Activated naive CD8-positive, alpha-beta T cell treated with anti-CD3 and anti-CD28 coated beads, Interleukin-2, amount 10 ng/mL, durations not matched to agents 7 days and 5 days (primary cell): ENCODE measurements at places on chromosomes 7 and 10. TPM values are rescaled to one million over a fixed set of nuclear protein-coding genes. Genes with fewer than 3 reads are reported as not detected.

DNA sequence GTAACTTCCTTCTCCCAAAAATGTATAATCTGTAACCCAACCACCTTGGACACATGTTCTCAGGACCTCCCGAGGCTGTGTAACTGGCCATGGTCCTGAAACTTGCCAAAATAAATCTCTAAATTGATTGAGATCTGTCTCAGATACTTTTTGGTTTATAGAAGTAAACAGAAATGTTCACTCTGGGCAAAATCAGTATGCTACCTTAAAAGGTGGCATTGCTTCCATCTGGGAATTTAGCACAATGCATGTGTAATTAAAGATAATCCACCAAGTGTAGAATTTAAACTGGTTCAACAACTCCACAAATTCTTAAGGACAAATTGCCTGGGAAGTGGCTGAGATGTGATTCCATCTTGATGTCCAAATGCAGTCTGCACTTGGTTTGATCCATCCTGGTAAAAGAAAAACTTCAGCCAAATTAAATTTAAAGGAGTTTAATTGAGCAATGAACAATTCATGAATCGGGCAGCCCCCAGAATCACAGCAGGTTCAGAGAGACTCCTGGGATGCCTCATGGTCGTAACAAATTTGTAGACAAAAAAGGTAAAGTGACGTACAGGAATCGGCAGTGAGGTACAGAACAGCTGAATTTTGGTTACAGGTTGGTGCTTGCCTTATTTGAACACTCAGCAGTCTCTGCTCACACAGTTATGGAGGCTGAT lies 102.6 kb upstream of the PFKP start:
- H3K36me3 ChIP-seq = no peaks in the 10 kb centered on the region
- H3K4me3 ChIP-seq = no peak overlapping the region
- no peak overlapping the region for H3K27ac ChIP-seq
- no peaks in the 10 kb centered on the region for H3K27me3 ChIP-seq
- DNase-seq = no peak

- H3K4me1 ChIP-seq = no peaks in the 10 kb centered on the region
- no peaks in the 10 kb centered on the region for H3K27me3 ChIP-seq
- DNase-seq = no peak
- H3K4me3 ChIP-seq = no peak overlapping the region
- no peaks in the 10 kb centered on the region for H3K36me3 ChIP-seq
Observed at GRCh38 chr10:131238669-131239280, 72.7 kb downstream of the TCERG1L start.

DNA sequence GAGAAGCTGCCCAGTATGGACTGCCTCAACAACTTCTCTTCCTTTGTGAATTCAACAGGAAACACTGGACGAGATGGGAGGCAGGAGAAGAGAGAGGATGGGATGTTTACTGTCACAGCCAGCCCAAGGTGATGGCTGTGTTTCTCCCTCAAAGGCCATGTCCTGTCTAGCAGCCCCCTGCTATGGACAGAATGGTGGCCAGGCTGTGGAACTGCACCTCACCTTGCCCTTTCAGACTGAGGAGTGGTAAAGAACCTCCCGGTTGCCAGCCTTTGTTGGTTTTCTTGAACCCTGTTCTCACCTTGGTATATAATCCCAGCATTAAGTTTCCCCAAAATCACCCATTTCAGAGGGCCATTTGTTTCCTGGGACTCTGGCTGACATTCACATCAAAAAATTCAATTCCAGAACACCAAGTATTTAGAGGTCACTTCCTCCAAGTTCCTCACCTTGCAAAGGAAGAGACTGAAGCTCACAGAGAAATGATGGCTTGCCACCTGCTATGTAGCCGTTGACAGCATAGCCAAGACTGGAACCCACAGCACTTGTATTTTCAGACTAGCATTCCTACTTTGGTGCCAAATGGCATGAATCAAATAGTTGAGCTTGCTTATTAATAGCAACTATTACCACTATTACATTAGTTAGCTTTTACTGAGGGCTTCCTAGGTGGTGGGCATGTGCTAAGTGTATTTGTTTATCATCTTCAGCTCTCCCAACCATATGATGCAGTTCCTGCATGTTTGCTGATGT lies 224.0 kb upstream of the GRB10 start:
- H3K27me3 ChIP-seq = no peaks in the 10 kb centered on the region
- H3K36me3 ChIP-seq = no peaks in the 10 kb centered on the region
- no peak overlapping the region for H3K4me3 ChIP-seq
- H3K4me1 ChIP-seq = no peaks in the 10 kb centered on the region
- no peak overlapping the region for H3K27ac ChIP-seq

DNA sequence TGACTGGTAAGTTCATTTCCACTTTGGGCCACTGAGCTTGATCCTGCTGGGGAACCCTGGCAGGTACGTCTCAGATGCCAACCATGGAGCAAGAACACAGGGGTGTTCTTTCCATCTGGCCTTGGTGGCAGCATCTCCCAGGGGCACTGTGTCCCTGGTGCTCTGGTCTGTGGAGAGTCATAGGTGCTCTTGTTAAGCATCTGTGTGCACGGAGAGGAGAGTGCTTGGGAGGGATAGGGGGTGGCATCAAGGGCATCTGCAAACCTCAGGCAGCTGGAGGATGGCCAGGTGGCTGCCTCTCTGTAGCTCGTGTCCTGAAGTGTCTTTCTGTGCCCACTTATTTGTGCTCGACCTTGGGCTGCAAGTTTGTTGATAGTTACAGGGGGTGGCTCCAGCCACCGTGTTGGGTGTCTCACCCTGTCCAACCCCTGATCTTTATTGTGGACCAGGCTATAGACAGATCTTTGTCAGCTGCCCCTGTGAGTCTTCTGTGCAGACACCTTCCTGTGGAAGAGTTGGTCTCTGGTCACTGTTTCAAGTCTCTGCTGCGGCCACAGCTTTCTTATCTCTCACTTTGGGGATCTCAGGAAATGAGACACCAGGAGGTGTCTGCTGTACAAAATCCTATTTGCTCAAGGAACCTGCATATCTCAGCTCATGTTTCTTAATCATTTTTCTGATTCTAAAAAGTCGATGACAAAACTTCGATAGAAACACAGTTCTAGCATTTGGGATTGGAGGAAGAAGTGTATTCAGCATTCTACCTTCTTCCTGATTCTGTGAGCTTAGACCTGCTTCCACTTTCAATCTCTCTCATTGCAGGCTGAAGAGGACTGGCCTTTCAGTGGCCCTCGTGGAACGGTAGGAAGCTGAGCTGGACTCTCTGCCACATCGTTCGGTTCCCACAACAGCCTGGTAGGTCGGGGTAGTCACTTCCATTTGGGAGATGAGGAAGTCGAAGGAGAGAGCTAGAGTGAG lies 17.2 kb upstream of the GIMAP8 start:
- H3K4me1 ChIP-seq = peaks cover 41% of the 10 kb centered on the region
- peak overlapping the region; percentile 88 for H3K27ac ChIP-seq
- H3K36me3 ChIP-seq = peaks cover 11% of the 10 kb centered on the region
- DNase-seq = no peak

GRCh38 chr10:77301305-77301730 lies 336.3 kb downstream of the KCNMA1 start:
- no peak for DNase-seq
- peaks cover 4% of the 10 kb centered on the region for H3K36me3 ChIP-seq
- H3K27ac ChIP-seq = no peak overlapping the region
- H3K4me3 ChIP-seq = no peak overlapping the region

DNA sequence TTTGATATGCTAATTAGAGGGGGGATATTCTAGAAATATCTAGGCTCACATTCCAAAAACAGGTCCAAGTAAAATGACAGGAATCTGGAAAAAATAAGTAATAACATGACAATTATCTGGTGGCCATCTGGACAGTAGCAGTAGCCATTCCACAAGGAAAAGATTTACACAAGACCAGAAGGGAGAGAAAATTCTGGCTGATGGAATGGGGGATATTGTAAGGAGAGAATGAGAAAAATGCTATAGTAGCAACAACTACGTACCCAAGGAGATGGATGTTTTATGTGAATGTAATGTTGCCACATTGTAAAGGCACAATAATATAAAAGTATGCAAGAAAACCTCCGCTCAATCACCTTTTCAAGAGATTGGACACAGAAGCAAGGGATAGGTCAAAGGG lies 5.4 kb downstream of the MYOF start:
- no peaks in the 10 kb centered on the region for H3K36me3 ChIP-seq
- H3K27ac ChIP-seq = no peak overlapping the region
- H3K4me1 ChIP-seq = peaks cover 5% of the 10 kb centered on the region
- no peak for DNase-seq
- H3K4me3 ChIP-seq = no peak overlapping the region
- peaks cover 9% of the 10 kb centered on the region for H3K27me3 ChIP-seq

DNA sequence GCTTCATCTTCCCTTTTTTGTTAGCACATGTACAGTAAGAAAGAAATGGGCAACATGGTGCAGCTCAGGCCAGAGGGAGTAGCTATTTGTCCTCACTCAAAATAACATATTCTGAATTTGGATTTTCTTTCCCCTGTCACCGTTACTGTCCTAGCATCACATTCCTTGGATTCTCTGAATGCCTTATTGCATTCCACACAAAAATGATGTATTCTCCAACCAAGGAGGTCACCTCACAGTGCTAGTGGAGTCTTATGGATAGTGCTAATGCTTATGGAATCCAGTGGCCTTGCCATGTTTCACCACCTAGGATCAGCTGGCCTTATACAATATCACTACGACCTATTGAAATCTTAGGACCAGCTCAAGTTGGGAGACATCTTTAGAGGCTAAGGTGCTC lies 7.2 kb downstream of the PRSS58 start:
- H3K27ac ChIP-seq = no peak overlapping the region
- no peaks in the 10 kb centered on the region for H3K36me3 ChIP-seq
- H3K4me1 ChIP-seq = no peaks in the 10 kb centered on the region
- no peak overlapping the region for H3K4me3 ChIP-seq

- H3K4me1 ChIP-seq = no peaks in the 10 kb centered on the region
- peaks cover 5% of the 10 kb centered on the region for H3K36me3 ChIP-seq
- DNase-seq = peak; percentile 77
- no peak overlapping the region for H3K4me3 ChIP-seq
- no peaks in the 10 kb centered on the region for H3K27me3 ChIP-seq
Observed at GRCh38 chr7:774161-775109, 47.4 kb upstream of the PRKAR1B start.

- H3K27me3 ChIP-seq = no peaks in the 10 kb centered on the region
- no peak overlapping the region for H3K27ac ChIP-seq
- H3K4me3 ChIP-seq = no peak overlapping the region
Observed at GRCh38 chr7:137164251-137164650, 179.3 kb downstream of the PTN start.

DNA sequence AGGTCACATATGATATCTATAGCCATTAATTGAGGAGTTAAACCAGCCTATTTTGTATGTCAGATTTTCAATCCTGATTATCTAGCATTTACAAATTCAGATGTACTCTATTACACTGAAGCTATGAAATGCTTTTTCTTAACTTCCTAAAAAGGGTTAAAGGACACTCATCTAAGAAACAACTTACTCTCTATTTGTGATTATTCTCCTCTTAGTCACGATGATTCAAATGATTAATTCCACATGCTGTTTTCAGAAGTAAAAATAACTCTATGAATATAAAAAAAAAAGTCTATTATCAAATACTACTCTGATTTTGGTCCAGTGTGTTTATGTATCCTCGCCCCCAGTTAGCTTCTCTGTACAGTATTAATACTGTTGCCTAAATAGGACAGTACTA lies 1199.9 kb downstream of the GATA3 start:
- H3K36me3 ChIP-seq = no peaks in the 10 kb centered on the region
- H3K4me1 ChIP-seq = no peaks in the 10 kb centered on the region
- no peak for DNase-seq
- no peak overlapping the region for H3K27ac ChIP-seq
- H3K27me3 ChIP-seq = peaks cover 12% of the 10 kb centered on the region

GRCh38 chr7:158328376-158329013 lies 259.1 kb downstream of the PTPRN2 start:
- H3K27ac ChIP-seq = no peak overlapping the region
- no peaks in the 10 kb centered on the region for H3K27me3 ChIP-seq
- no peak for DNase-seq
- H3K4me3 ChIP-seq = no peak overlapping the region

DNA sequence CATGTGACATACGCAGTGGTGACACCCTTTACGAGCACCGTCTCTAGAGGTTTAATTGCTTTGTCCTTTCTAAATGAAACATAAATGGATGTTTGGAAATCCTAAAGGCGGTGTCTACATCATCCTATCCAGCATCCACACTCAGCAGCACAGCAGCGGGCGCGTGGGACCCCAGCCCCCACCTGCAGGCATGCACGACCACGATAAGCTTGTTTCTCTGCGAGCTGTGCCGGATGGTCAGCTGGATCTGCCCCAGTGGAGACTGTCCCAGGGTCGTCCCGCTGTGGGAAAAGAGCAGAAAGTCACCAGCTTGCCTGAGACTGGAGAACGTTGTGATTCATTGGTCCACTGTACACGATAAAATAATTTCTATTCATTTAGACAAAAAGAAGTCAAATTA lies 34.2 kb upstream of the NCAPG2 start:
- H3K4me1 ChIP-seq = peaks cover 12% of the 10 kb centered on the region
- no peak for DNase-seq
- no peaks in the 10 kb centered on the region for H3K27me3 ChIP-seq

GRCh38 chr10:3635697-3636096 lies 149.3 kb downstream of the KLF6 start:
- no peaks in the 10 kb centered on the region for H3K36me3 ChIP-seq
- peaks cover 15% of the 10 kb centered on the region for H3K27me3 ChIP-seq
- DNase-seq = no peak
- H3K4me3 ChIP-seq = no peak overlapping the region
- H3K4me1 ChIP-seq = no peaks in the 10 kb centered on the region
- no peak overlapping the region for H3K27ac ChIP-seq

SFMBT2 gene
- 52.4 TPM for total RNA-seq

PNLIPRP2 gene
- not detected for total RNA-seq

ANXA11 gene
- 263 TPM for total RNA-seq
